Stimulated activated effector memory CD8-positive, alpha-beta T cell treated with anti-CD3 and anti-CD28 coated beads, Interleukin-12 subunit alpha, Interleukin-12 subunit beta, amount 100 ng/mL, for 72 hours (primary cell): ENCODE measurements at places on chromosomes 7 and 10.
A peak's percentile ranks its signal among the peaks of the same experiment; 100 is the strongest.

DNA sequence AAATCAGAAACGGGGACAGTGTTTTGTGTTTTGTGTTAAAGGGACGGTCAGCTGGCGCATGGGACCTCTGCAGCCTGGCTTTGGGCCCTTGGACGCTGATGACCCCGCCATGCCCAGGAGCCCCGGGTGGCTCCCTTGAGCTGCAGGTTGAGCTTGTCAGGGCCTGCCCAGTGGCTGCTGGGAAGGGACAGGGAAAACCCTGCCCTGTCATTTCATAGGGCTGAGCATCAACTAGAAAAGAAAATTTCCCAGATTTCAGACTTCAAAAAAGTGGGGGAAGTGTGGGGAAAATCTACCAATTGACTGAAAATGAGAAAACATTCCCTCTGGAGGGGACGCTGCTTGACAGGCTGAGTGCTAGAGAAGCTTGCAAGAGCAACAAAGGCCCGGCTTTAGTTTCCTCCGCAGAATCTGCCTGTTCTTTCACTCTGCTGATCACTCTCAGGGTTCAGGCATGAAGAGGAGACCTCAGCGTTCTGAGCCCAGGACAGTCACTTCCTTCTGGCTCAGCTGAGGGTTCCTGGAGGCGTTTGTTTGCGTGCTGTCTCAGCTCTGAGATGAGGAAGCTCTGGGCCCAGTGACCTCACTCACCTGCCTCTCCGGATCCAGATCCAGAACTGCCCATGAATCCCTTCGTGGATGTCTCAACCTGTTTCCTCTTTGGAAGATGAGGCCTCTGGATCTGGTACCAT is 18.6 kb upstream of the DNAJB6 start:
- DNase-seq = no peak

DNA sequence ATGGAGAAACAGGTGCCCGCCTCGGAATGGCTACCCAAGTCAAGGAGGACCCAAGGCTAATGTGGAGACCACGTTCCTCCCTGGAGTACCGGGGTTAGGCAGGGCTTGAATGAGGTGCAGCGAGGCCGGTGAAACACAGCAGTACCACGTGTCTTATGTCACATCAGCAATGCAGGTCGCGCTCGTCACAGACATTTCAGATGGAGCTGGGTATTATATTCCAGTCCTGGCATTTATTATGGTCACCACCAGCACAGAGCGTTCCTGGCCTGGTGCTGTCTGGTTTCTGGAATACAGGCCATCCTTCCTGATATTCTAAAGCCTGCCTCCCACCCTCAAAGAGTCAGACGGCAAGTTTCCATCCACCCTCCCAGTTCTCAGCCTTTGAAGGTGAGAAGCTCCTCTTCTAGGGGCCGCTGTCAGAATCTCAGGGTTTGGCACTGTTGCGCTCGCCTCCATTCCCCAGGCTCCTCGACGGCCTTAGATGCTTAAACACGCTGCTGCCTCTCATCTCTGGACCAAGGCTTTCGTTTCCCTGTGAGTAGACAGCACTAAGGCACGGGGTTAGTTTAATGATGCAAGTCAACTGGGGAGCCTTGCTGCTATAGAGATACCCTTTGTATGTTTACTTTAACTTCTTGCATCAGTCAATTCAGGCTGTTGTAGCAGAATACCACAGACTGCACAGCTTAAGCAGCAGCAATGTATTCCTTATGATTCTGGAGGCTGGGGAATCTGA is 377.6 kb downstream of the DPP6 start:
- DNase-seq = no peak

DNA sequence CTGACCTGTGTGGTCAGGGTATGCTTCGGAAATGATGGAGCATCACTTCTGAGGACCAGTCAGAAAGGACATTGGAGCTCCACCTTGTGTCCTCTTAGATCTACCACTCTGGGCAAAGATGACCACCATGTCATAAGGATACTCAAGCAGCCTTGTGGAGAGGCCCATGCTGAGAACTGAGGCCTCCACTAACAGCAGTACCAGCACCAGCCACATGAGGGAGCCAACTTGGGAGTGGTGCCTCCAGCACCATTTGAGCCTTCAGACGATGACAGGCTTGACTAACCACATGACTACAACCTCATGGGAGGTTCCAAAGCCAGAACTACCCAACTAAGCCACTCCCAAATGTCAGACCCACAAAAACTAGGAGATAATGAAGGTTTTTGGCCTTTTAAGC is 116.0 kb downstream of the NPTX2 start:
- DNase-seq = peak; percentile 31

- DNase-seq = no peak
Observed at GRCh38 chr10:13831711-13832141, 245.0 kb downstream of the PRPF18 start.

- DNase-seq = no peak
Observed at GRCh38 chr10:11776080-11776479, 33.9 kb downstream of the ECHDC3 start.

- DNase-seq = no peak
Observed at GRCh38 chr7:134995239-134996096, 9.2 kb downstream of the AGBL3 start.

GRCh38 chr7:38235606-38236005 is 37.8 kb downstream of the TARP start:
- DNase-seq = no peak

DNA sequence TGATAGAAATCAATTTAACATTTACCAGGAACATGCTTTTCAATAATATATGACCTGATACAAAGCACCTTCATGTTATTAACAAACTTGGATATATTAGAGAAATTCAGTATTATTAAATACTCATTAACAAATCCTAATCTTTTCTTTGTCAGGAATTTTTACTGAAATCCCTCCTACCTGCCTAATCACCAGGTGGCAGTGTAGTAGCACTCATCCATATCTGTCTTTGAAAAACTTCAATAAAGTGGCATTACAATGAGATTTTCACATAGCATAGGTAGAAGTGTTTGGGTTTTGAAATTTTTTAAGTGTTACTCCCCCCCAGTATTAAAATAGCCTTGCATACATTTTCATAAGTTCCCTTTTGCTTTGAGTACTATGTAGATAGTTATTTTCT is 1246.6 kb upstream of the LRRN3 start:
- no peak for DNase-seq

- no peak for DNase-seq
Observed at GRCh38 chr10:3612183-3613001, 172.6 kb downstream of the KLF6 start.

DNA sequence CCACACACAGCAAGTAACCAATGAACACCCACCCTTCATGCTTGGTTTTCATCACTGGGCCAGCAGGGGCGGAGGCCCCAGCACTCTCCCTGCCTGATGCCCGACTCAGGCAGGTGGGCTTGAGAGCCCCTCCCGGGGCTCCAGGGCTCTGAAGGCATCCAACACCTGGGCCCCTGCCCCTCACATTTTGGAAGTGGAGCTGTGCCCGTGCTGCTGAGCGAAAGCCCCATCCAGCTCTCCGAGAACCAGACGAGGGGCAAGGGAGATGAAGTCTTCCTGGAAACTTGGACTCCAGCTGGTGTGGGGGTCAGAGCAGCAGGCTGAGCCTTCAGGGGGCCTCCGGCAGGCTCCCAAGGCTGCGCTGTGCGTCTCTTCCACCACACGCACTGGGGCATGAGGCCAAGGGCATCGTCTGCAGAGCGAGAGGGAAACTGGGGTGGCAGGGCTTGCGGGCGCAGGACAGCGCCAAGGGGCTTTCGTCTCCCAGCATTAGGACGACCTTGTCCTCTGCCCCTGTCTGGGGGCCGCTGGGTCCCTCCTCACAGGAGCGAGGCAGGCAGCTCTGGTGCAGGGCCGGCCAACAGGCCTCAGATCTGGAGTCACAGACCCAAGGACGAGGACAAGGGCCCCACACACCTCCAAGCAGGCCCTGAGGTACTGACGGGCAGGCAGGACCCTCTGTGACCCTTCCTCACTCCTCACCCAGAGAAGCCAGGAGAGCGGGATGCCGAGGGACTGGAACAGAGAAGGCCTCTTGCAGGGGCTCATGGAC is 108.3 kb upstream of the FAM20C start:
- no peak for DNase-seq

- DNase-seq = no peak
Observed at GRCh38 chr10:28302012-28302637, 739 bp downstream of the MPP7 start.

DNA sequence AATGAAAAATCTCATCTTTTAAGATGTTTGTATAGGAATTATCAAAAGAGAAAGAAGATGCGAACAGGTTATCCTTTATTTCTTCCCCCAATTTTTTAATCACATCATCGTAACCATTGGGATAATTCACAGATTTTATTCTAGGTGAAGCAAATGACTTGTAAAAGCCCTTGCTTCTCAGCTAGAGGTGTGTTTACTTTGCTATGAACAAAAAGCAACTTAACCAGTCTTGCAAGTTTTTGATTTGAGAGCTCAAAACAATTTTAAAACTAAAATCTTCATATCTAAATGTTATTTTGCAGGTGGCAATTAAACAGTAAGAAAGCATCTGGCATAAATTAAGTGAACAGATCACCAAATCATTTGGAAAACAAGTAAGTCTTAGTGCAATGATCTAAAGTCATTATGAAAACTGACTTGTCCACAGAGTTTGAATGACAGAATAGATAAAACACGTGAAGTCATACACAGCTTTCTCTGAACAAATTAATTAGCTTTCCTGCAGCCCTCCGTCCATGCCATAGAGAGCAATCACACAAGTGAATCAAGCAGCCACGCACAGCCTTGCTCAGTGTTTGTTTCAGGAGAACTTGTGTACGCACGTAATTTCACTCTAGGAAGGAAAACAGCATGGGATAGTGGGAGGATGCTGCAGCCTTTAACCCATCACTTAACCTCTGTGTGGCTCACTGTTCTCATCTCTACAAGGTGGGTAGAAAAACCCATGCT is 85.0 kb upstream of the ZNF800 start:
- DNase-seq = no peak
